Left renal cortex interstitium (tissue), 4 donors: ENCODE measurements at places on chromosomes 4 and X. TPM values are rescaled to one million over a fixed set of nuclear protein-coding genes. Genes with fewer than 3 reads are reported as not detected.

Gene FRG2
- polyA plus RNA-seq, result not detected

Gene MAGEB2
- not detected for polyA plus RNA-seq

Gene XAGE5
- not detected for polyA plus RNA-seq

Gene DOCK11
- 20.1 TPM for polyA plus RNA-seq

Gene ITM2A
- polyA plus RNA-seq, result 50.6 TPM

Gene AFF2
- polyA plus RNA-seq, result 6.0 TPM

Gene MCF2
- polyA plus RNA-seq, result 0.79 TPM

Gene CLDN2
- 42.3 TPM for polyA plus RNA-seq

Gene HPSE
- 1.1 TPM for polyA plus RNA-seq

Gene SLC7A11
- polyA plus RNA-seq, result 1.5 TPM
